ENCODE measurements at places on chromosomes 4 and X. TPM values are rescaled to one million over a fixed set of nuclear protein-coding genes. Genes with fewer than 3 reads are reported as not detected.
A peak's percentile ranks its signal among the peaks of the same experiment; 100 is the strongest.

- H3K4me1 ChIP-seq = no peaks in the 10 kb centered on the region
- no peaks in the 10 kb centered on the region for H3K36me3 ChIP-seq
- no peak overlapping the region for H3K4me3 ChIP-seq
- no peaks in the 10 kb centered on the region for H3K27me3 ChIP-seq
- no peak for DNase-seq
Measured at GRCh38 chrX:149467920-149468319, 37.2 kb downstream of the IDS start.

- peaks cover 28% of the 10 kb centered on the region for H3K36me3 ChIP-seq
- H3K27ac ChIP-seq = no peak overlapping the region
- H3K4me1 ChIP-seq = peaks cover 21% of the 10 kb centered on the region
- no peaks in the 10 kb centered on the region for H3K27me3 ChIP-seq
Measured at GRCh38 chr4:118281611-118282442, 71.0 kb downstream of the PRSS12 start.

- H3K36me3 ChIP-seq = peaks cover 4% of the 10 kb centered on the region
- peaks cover 3% of the 10 kb centered on the region for H3K4me1 ChIP-seq
- no peak overlapping the region for H3K27ac ChIP-seq
- H3K4me3 ChIP-seq = peak overlapping the region; percentile 9
- no peaks in the 10 kb centered on the region for H3K27me3 ChIP-seq
Measured at GRCh38 chrX:13669246-13669737, 16.4 kb downstream of the TCEANC start.

- no peak overlapping the region for H3K27ac ChIP-seq
- H3K36me3 ChIP-seq = no peaks in the 10 kb centered on the region
- no peaks in the 10 kb centered on the region for H3K27me3 ChIP-seq
- H3K4me1 ChIP-seq = no peaks in the 10 kb centered on the region
- no peak overlapping the region for H3K4me3 ChIP-seq
Measured at GRCh38 chrX:27915617-27916016, 65.6 kb downstream of the DCAF8L1 start.

- no peaks in the 10 kb centered on the region for H3K36me3 ChIP-seq
- H3K4me3 ChIP-seq = no peak overlapping the region
- H3K4me1 ChIP-seq = no peaks in the 10 kb centered on the region
- H3K27me3 ChIP-seq = no peaks in the 10 kb centered on the region
Measured at GRCh38 chrX:154602766-154603437, 16.2 kb downstream of the CTAG1B start.

DNA sequence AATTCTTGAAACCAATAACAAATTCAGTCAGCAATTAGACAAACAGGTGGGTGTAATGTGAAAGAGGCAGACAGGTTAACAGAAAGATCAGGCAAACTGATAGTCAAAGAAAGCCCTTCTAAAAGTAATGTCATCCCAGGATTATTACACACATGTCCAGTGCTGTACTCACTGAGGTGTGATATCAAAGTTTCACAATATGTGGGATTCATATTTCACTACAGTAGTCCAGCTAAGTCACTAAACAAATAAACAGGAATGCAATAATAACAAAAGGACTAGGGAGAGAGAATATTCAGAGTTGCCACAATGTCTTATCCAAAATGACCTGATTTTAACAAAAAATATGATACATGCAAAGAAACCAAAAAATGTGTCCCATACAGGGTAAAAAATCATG lies 787.5 kb downstream of the FSTL5 start:
- H3K27ac ChIP-seq = no peak overlapping the region
- H3K4me1 ChIP-seq = no peaks in the 10 kb centered on the region
- DNase-seq = no peak
- H3K36me3 ChIP-seq = no peaks in the 10 kb centered on the region
- H3K27me3 ChIP-seq = no peaks in the 10 kb centered on the region

Gene UGT2A1
- 0.22 TPM for total RNA-seq

- H3K36me3 ChIP-seq = no peaks in the 10 kb centered on the region
- H3K27me3 ChIP-seq = no peaks in the 10 kb centered on the region
- DNase-seq = no peak
- H3K4me3 ChIP-seq = no peak overlapping the region
Measured at GRCh38 chrX:141642979-141643378, 53.5 kb downstream of the SPANXA2 start.

DNA sequence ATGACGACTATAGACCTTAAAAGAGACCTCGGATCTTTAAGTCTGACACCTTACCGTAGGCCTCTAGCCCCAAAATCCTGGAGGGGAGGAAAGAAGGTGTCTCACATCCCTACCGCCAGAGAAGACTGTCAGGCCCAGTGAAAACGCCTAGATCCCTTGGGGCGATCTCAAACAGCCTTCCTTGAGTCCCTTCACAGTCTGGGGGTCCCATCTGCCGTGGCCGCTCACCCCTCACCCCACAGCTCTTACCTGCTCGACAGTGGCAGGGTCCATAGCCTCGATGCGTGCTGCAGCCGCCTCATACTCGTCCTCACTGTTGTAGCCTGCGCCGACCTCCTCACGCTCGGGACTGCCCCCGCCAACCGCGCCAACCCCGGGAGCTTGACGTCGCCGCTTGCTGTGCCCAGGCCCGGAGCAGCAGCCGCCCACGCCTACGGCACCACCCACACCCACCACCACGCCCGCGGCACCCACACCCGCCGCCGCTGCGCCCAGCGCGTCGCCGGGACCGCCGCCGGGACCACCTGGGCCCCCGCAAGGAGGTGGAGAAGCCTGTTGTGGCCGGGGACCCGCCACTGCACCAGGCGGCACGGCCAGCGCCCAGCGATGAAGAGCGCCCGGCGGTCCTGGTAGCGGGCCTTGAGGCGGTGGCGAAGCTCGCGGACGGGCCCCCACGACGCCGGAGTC lies 536 bp downstream of the OTUD5 start:
- H3K4me1 ChIP-seq = peaks cover 62% of the 10 kb centered on the region
- H3K27me3 ChIP-seq = no peaks in the 10 kb centered on the region
- H3K4me3 ChIP-seq = peak overlapping the region; percentile 70
- H3K27ac ChIP-seq = peak overlapping the region; percentile 62
- DNase-seq = peak; percentile 45
- peaks cover 31% of the 10 kb centered on the region for H3K36me3 ChIP-seq

GRCh38 chr4:123418351-123418931 lies 21.8 kb downstream of the SPRY1 start:
- H3K36me3 ChIP-seq = no peaks in the 10 kb centered on the region
- no peaks in the 10 kb centered on the region for H3K4me1 ChIP-seq
- no peaks in the 10 kb centered on the region for H3K27me3 ChIP-seq
- DNase-seq = no peak
- H3K27ac ChIP-seq = no peak overlapping the region
- H3K4me3 ChIP-seq = no peak overlapping the region

DNA sequence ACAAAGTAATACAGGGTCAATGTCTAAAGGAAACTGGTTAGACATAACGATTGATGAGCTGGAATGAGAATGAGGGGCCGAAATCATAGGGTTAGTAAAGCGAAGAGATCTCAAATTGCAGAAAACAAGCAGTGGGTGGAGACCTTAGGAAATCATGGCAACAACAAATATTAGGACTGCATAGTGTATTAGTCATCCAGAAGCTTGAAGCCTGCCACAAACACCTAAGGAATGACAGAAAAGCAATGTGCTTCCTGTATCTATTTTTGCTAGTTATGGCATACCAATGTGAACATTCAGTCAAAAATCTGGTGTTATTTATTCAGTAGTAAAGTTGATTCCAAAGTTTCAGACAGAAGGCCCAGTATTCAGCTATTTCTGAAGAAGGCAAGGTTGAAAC lies 410.9 kb upstream of the CT83 start:
- no peak for DNase-seq
- H3K27me3 ChIP-seq = no peaks in the 10 kb centered on the region
- H3K4me1 ChIP-seq = no peaks in the 10 kb centered on the region
- no peak overlapping the region for H3K27ac ChIP-seq
- H3K36me3 ChIP-seq = no peaks in the 10 kb centered on the region
- no peak overlapping the region for H3K4me3 ChIP-seq

Gene PCYT1B
- not detected for total RNA-seq

All from CD4-positive, alpha-beta T cell (primary cell).